Endothelial cell of umbilical vein (primary cell): ENCODE measurements at places on chromosomes 16 and 17. TPM values are rescaled to one million over a fixed set of nuclear protein-coding genes. Genes with fewer than 3 reads are reported as not detected.
A peak's percentile ranks its signal among the peaks of the same experiment; 100 is the strongest.

GUCY2D gene
- not detected in 2 replicates for total RNA-seq

ZNF19 gene
- 2.3 and 2.6 TPM in 2 replicates for total RNA-seq

GRCh38 chr17:45135978-45136791, 698 bp downstream of the ACBD4 start:
- DNase-seq: no peak

DNA sequence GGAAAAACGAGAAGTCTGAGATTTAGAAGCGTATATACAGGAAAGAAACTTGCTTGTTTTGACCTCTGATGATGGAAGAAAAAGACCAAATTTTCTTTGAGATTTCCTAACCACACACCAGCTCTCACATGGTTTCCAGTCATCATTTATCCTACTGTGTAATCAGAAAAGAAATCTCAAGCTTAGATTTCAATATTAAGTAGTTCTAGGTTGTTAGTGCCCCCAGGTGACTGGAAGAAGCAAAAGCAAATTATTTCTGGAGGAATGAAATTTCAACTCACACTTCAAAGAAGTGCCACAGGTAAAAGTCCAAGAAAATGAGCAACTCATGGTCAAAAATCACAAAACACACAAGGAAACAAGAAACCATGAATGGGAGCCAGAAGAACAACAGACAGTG, 51.8 kb upstream of the KDM6B start:
- DNase-seq: peak; percentile 16

DNA sequence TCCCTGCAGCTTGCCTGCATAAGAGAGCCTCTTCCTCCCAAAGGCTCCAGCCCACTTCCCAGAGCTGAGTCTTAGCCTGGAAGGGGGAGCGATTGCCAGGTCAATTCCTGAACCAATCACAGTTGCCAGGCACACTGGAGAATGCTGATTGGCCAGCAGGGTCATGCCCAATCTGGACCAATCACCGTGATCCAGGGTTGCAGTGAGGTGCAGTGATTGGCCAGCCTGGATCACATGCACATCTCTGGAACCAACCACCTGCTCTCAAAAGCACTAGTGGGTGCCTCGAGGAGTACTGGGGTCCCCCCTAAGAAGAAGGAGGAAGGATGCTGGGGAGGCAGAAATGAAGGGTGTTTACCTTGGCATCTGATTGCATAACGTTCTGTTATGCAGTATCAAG, 18.4 kb downstream of the NAGPA start:
- DNase-seq: no peak
